ENCODE measurements at places on chromosomes 13 and 19.

DNA sequence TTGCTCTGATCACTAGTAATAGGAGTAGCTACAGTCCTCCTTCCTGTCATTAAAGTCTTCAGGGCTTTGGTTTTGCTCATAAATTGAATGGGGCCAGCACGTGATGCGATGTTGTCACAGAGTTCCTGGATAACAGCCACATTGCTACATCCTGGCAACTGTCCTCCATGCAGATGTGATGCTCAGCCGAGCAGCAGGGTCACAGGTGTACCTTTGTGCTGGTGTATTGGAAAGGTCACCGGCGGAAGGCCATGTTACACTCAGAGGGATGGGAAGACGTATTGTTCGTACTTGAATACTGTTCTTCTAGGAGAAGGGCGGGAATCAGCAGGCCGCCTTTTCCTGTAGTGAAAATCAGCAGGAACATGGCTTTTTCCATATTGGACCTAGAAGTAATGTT, 713.8 kb upstream of the GPC6 start:
- no peak for DNase-seq

DNA sequence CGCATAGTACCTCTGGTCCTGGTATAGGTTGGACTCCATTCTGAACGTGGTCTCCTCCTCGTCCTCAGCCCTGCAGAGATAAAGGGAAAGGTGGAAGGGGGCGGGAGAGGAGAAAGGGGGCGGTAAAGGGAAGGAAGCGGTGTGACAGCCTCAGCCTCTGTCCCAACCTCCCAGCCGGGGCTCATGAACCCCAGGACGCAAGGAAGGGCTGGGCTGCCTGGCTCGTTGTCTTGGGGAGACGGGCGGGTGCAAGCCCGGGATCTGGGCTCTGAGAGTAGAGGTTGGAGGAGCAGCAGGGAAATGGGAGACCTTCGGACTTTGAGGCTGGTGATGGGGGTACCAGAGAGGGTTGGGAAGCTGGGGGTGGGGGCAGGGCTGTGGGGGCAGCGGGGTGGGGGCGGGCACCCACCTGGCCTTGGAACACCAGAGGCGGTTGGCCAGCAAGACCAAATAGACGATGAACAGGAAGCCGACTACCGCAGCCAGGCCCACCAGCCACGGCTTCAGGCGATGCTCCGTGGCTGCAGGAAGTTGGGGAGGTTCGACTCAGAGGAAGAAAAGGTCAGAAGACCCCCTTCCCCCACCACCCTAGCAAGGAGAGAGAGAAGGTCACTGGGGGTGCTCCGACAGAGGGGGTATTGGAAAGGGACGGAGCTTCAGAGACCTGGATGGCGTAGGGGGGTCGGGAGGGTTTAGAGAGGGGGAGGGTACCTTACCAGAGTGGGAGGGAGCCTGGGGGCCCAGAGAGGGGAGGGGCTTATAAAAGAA, 1.7 kb downstream of the SMIM24 start:
- DNase-seq: no peak

DNA sequence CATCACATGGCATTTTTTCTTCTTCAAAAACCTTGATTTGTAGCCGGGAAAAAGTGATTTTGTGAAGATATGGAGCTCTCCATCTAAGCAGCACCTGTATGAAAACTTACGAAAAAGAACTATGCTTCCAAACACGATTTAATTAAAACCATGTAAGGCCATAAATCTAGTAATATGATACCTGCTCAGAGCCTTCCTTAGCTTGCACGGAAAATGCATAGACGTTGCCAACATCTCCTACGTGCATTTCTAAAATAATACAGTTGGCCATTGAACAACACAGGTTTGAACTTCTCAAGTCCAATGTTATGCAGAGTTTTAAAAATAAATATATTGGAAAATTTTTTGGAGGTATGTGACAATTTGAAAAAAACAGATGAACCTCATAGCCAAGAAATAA, 59.1 kb upstream of the RNF113B start:
- DNase-seq: no peak

- DNase-seq: no peak
These were observed 992 bp upstream of the ADGRE1 start for GRCh38 chr19:6886277-6886897.

DNA sequence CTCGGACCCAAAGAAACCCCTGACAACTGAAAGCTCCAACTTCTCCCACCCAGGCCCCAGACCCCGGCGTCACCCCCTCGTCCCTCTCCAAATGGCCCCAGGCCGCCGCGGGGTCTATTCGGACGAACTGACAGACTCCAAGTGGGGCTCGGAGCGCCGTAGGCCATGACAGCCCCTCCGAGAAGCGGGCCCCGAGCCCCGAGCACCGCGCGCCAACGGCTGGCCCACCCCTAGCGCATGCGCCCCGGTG, 360 bp downstream of the DDX39A start:
- DNase-seq: peak; percentile 78

Data from left colon (tissue), 2 donors.